CD4-positive, alpha-beta T cell treated with Interleukin-21 for 1 hour (primary cell): ENCODE measurements at places on chromosomes 2 and 18.

DNA sequence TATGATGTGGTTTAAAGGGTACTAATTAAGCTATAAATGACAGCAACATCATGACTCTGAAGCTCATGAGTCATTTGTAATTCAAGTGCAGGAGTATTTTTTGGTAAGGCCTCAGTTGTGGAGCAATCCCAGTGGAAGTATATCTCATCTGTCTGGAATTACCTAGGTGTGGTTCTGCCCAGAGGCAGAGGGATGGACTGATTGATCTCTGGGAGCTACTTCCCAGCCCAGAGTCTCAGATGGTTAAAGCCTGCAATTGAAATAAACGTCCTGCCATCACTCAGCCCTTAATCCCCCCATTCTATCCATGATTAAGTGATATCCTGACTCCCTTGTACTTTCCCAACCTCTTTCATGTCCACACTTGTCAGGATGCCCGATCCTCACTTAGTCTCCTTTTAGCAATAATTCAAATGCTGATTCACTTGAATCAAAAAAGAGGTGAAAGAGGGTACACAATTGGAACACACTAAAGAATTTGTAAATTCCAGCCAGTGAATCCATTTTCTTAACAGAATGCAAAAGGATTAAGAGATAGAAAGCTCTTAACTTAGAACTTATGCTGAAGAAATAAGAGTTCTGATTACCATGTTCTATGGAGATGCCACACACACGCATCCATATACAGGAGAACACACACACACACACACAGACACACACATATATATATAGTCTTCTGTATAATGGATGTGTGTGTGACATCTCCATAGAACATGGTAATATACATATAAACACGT is 664.4 kb downstream of the NYAP2 start:
- no peak for DNase-seq

DNA sequence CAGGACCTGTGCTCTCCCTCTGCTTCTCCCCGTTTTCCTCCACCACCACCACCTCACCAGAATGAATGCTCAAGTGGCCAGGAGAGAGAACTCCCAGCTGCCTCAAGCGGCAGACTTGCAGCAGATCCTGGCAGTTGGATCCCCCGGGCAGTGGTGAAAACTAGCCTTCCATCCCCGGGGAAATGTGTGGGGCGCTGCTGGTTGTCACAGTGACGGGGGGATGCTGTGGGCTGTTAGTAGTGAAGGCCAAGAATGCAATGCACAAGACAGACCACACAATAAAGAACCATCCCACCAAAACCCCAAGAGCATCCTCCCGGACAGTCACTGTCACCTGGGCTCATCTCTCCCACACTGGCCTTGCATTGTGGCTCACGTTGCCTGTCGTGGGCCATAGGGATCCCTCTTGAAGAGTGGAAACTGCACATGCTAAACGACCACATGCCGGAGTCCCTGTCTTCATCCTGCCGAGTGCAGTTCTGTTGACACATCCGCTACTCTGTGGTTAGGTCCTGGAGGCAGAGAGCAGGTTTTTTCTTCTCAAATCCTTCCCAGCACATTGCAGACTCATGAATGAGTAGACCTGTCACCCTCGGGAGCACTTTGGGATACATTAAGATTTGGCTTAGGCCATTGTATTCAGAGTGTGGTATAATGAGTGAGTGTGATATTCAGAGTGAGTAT is 13.5 kb downstream of the SPATA3 start:
- no peak for DNase-seq

- no peak for DNase-seq
These were observed 94.0 kb downstream of the AQP4 start for GRCh38 chr18:26771524-26771923.

GRCh38 chr2:98501876-98502275 is 57.2 kb downstream of the INPP4A start:
- DNase-seq, result no peak

DNA sequence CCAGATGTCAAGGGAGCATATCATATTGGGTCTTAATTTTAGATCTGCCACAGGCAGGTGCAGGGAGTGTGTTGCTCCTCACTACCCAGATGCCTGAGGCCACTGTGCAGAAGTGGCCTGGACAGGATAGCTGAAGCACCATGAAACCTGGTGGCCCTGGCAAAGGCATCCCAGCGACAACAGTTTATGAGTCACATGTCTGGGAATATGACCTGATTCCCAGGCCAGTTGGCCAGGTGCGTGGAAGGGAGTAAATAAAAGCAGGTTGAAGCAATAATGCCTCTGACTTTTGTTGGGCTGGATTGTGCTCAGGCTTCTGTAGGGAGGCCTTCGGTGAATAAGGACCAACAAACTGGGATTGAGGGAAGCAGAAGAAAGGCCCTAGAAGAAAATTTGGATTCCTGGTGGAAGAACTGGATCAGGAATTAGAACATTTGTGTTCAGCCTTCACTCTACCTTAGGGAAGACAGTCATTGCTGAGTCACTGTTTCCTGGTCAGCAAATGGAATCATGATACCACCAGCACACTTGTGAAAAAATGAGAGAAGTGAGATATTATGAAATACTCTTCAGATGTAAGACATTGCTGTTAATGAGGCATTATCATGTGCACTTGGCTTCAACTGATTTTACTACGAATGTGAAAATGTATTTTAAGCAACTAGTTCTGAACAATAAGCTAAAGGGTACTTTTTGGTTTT is 78.4 kb upstream of the ZNF516 start:
- peak; percentile 3 for DNase-seq

DNA sequence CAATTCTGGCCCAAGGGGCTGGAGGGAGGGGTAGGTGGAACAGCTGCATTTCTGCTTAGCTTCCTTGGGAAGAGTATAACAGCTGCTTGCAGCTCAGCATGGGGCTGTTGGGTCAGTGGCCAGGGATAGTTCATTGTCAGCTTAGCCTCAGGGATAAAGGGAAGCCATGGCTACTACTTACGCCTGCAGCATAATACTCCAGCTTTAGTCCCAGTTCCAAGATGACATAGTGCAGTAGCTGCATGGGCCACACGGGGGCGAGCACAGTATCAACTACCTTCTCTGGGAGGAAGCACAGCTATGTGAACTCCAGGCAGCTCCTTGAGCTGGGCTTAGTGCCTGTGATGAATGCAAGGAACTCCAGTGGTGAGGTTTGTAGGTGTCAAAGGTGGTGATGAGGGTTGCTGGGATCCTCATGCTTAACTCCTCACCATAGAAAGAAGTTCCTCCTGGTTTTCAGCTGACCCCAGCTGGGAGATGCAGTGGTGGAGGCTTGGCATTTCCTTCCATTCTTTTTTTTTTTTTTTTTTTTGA is 35.4 kb upstream of the RHOB start:
- peak; percentile 73 for DNase-seq

DNA sequence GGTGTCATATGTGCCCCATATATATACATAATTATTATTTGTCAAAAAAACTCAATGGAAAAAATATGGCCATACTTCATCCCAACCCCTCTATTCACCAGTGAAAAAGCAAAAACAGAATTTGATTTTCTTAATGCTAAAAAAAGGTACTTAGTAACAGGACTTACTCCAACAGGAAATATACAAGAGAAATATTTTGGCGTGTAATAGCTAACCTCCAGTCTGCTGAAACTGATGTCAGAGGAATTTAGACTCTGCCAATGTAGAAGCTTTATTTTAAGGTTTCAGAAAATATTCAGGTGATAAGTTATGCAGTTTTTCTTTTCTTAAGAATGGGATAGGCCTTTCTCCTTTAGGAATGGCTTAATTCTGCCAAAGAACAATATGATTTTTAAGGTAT is 72.6 kb downstream of the TMEFF2 start:
- no peak for DNase-seq

- no peak for DNase-seq
These were observed 40.5 kb upstream of the IL1R2 start for GRCh38 chr2:101951296-101951695.

DNA sequence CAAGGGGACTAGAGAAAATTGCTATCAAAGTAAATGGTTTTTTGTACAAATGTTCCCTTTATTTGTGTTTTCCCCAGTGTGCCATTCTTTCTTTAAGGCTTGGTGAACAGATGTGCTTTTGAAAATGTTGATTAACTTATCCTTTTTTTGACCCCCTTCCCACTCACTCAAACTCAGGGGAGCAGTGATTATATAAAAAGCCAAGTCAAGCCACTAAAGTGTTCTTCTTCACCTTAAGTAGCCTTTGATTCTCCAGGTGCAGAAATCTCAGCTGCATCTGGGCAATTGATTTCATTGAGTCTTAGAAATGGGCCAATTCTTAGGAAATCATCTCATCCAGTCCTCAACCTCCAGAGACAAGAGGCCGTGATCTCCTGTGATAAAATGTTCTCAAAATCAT is 107.6 kb downstream of the NRP2 start:
- DNase-seq, result no peak

DNA sequence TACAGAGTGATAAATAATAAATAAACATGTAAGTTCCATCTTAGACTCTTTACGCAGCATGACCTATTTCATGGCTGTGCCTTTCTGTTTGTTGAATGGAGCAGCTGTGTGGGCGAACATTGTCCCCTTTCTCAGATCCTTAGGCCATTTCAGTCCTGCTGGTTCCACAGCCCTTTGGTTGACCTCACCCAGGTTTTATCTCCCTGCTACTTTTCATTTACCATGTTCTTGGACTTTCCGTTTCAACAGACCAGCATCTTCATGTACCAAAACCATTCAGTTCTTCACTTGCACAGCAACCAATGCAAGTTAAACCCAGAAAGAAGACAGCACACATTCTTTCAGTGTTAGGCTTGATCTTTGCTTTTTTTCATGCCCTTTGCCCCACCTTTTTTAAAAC is 83.8 kb downstream of the XRCC5 start:
- DNase-seq, result no peak

- no peak for DNase-seq
These were observed 153.5 kb downstream of the FTCDNL1 start for GRCh38 chr2:199697469-199697868.

- DNase-seq, result no peak
These were observed 12.5 kb upstream of the POLR1B start for GRCh38 chr2:112529757-112530156.

GRCh38 chr18:68417826-68418225 is 297.1 kb downstream of the TMX3 start:
- no peak for DNase-seq

- DNase-seq, result no peak
These were observed 36.1 kb upstream of the LYPD6B start for GRCh38 chr2:149002378-149002890.

- DNase-seq, result no peak
These were observed 43.8 kb downstream of the LPIN1 start for GRCh38 chr2:11790228-11790627.

GRCh38 chr18:3319894-3320454 is 58.0 kb downstream of the MYL12B start:
- DNase-seq, result no peak

- DNase-seq, result no peak
These were observed 232.6 kb upstream of the SKOR2 start for GRCh38 chr18:47484068-47484467.

GRCh38 chr2:113209011-113209645 is 35.4 kb downstream of the PSD4 start:
- DNase-seq, result no peak

DNA sequence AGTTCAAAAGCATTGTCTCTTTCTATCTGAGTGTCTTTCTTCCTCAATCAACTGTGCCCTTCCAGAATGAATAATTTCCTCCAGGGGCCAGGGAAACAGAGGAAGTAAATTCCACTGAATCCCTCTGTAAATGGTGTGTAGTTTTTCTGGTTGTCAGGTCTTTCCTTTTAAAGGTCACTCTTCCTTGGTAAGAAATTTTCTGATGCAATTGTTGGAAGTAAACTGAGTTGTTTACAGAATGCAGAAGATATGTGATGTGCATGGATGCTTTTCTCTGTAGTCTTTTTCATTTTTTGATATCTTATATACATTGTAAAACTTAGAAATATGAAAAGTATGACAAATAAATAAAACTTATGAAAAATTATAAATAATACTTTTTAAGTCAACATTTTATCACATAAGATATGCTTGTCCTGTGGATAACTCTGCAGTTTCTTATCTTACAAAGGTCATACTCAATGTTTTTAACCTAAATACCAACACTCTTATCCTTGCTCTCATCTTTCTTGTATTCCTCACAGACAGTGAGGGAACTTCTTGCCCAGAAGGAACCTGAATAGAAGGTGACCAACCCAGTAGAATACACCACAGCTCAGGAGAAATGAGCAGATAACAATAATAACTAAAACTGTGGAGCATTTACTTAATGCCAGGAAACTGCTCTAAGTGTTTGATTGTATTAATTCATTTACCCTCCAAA is 234.5 kb downstream of the METTL4 start:
- no peak for DNase-seq

GRCh38 chr2:133503323-133503722 is 64.9 kb downstream of the NCKAP5 start:
- DNase-seq, result no peak

DNA sequence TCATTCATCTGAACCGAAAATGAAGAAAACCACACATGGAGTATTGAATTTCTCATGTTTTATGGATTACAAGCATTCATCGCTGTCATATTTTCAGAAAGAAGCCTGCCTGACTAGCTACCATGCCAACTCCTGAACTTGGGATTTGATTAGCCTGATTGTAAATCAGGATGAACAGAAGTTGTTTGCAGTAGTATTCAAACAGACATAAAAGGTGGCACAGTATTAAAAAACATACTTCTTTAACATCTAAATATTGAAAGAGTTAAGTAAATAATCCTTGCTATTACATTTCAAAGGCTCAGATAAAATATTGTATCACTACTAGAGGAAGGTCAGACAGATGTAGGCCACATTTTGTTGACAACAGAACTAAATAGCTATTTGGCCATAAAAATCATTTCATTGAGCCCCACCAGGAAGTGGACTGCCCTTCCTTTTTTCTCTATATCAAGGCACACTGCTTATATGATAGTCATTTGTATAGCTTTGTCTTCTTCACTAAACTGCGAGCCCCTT is 21.6 kb downstream of the SLC38A11 start:
- no peak for DNase-seq

DNA sequence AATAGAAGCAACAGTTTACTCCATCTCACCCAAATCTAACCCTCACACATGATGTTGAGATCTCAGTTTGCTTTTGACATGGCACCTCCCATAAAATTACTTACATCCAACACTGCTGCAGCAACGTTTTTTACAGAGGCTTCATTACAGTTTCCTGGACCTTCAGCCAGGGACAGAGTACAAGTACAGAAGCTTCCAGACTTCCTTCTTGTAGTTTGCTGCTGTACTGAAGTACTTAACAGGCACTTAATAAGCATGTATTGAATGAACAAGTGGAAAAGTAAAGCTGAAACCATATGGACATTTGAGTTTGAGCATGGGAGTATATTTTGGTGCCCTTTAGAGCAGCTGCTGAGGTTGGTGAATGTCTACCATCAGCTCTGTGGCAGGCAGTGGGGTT is 514.2 kb downstream of the PTPRM start:
- DNase-seq, result no peak

DNA sequence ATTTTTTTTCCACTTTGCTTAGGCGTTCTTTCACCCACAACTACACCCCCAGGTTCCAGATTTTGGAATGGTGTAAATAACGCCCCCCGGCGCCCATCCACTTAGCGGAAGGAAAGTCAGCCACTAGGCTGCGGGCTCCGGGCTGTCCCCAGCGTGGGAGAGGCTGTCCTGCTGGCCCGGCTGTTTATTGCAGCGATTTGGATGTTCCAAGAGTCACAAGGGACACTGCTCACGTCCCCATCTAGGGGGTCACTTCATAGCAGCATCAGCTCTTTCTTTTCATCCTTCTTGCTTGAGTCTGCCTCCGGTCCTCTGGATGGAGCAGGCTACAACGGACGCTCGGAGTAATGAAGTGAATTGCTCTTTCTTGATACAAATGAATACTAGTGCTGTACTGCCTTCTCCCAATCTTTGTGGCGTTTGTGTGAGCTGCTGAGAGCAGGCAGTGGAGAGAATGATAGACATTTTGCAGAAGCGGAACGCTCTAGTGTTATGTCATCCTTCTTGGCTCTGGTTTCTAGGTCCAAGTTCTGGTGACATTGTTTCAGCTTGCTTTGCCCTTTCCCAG is 50.7 kb upstream of the PAIP2B start:
- peak; percentile 8 for DNase-seq
